ENCODE measurements at places on chromosomes 1 and 21. TPM values are rescaled to one million over a fixed set of nuclear protein-coding genes. Genes with fewer than 3 reads are reported as not detected.

PRAMEF5 gene
- not detected for total RNA-seq

HSD3B2 gene
- total RNA-seq = not detected

TAS1R1 gene
- total RNA-seq = not detected

THEM4 gene
- 16.1 TPM for total RNA-seq

SAMD13 gene
- 0.41 TPM for total RNA-seq

C1orf115 gene
- total RNA-seq = 3.9 TPM

DNA sequence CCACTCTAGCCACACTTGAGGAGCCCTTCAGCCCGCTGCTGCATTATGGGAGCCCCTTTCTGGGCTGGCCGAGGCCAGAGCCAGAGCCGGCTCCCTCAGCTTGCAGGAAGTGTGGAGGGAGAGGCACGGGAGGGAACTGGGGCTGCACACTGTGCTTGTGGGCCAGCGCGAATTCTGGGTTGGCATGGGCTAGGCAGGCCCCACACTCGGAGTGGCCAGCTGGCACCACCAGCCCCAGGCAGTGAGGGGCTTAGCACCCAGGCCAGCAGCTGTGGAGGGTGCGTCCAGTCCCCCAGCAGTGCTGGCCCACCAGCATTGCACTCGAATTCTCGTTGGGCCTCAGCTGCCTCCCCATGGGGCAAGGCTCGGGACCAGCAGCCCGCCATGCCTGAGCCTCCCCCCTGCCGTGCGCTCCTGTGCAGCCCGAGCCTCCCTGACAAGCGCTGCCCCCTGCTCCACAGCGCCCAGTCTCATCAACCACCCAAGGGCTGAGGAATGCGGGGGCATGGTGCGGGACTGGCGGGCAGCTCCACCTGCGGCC lies 785.9 kb upstream of the TPTE start:
- no peak overlapping the region for H3K4me3 ChIP-seq
- no peaks in the 10 kb centered on the region for H3K27me3 ChIP-seq
- no peaks in the 10 kb centered on the region for H3K36me3 ChIP-seq
- H3K27ac ChIP-seq = no peak overlapping the region
- H3K4me1 ChIP-seq = no peaks in the 10 kb centered on the region

DNA sequence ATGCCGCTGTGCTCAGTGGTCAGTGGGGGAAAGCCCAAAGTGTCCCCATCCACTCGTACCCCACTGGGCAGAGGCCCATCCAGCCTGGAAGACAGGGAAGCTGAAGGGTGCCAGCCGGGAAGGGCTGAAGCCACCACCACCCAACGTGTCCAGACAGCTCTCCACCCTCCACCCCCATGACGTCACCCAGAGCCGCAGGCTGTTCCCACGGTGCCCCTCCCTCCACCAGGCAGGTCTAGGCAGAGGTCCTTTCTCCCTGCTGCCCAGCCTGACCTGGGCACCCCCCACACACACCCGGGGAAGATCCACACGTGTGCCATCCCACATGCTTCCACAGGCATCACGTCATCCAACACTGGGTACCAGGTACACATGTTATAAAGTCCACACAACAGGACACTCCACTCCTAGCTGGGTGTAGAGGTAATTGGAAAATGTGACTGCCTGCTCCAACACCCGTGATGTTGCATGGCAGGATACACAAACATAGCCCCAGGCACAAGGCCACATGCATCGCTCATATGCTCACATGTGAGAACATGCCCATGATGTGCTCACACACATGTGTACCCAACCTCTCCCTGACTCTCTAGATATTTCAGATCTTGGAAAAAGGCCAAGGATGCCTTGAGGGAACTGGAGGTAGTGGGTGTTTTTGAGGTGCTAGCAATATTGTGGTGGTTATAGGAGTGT lies 5.1 kb upstream of the ARHGAP30 start:
- no peak overlapping the region for H3K27ac ChIP-seq
- H3K27me3 ChIP-seq = no peaks in the 10 kb centered on the region
- H3K4me3 ChIP-seq = no peak overlapping the region

DNA sequence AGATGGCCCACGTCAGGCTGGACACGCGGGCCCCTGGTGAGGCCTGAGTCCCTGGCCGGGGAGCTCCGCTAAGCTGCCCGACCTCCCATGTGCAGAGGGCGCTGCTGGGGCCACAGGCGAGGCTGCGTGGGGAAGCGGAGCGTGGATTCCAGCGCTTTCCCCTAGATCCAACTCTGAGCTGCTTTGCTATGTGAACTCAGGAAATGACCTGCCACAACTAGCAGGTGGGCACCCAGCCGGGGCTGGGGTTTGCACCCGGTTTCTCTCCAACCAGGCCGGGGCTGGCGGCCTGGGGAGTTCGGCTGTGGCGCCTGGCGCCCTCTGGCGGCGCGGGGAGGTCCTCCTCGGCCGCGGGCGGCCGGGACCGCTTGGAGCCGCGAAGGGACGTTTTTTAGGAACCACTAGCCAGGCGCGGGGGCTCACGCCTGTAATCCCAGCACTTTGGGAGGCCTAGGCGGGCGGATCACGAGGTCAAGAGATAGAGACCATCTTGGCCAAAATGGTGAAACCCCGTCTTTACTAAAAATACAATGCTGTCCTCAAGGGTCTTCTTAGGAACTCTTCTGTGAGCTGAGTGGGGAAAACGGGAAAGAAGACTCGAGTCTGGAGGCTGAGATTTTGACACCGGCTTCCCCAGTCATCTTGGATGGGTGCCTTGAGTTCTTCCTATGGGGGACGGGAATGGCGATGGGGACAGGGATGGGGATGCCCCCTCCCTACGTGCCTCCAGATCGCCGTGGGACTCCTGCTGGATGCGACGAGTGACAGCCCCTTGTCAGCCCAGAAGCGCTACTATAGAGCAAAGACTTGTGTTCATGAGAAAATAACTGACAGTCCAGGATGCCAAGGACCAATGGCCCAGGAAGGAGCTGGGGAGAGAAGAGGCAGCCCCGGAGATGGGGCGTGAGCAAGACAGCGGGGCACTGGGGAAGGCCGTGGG lies 12.6 kb downstream of the PYCR2 start:
- DNase-seq = peak; percentile 79
- peaks cover 12% of the 10 kb centered on the region for H3K36me3 ChIP-seq
- peaks cover 11% of the 10 kb centered on the region for H3K4me1 ChIP-seq
- H3K27me3 ChIP-seq = no peaks in the 10 kb centered on the region

DNA sequence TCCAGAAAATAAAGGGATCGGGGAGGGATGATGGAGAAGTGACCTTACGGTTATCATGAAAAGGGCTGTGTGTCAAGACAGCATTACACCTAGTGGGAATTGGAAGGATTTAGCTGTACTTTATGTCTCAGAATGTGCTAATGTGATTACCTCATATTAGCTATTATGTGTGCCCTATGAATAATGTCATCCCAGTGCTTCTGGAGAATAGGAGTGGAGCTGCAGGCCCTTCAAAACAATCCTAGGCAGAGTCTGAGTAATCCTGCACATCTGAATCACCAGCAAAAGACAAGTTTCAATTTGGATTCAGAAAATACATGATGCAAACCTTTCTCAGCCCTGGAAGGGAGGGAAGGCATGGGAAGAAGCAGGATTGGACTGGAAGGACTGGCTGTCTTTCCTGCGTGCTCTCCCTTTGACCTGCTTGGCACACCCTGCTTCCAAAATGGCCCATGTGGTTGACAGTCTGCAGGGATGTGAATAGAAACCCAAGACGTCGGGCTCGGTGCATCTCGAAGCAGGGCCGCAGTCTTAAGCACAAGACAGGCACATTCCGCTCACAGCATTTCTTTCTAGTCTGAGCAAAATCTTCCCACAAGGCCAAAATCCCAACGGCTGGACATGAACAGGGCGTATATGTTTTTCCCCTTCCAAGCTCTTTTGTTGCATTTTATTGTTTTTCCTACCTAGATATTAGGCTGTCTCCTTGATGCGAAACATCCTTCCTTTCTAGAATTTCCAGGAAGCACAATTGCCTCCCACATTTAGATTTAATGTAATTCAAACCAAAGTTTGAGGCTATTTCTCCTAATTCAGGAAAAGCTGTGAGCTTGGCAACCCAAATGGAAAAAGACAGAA lies 54.3 kb upstream of the TARBP1 start:
- peak; percentile 94 for DNase-seq
- no peaks in the 10 kb centered on the region for H3K4me1 ChIP-seq
- H3K4me3 ChIP-seq = no peak overlapping the region
- H3K36me3 ChIP-seq = no peaks in the 10 kb centered on the region

DNA sequence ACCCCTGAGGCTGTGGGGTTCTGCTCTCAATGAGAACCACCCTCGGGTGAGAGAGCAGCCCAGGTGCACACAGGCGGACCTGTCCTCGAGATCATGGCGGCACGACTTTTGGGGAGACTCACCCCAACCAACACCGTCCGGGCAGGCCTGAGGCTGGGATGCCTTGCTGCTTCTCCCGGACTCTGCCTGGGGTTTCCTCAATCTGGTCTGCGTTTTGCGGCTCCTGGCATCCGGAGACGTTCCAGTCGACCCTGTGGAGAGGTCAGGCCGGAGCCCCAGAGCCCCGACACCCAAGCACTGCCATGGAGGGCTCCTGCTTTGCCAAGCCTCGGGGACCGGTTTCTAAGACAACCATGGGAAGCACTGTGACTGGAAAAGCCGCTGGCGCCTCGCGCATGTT lies 3879.7 kb downstream of the SRGAP2C start:
- no peaks in the 10 kb centered on the region for H3K4me1 ChIP-seq
- H3K36me3 ChIP-seq = no peaks in the 10 kb centered on the region
- peak; percentile 51 for DNase-seq
- no peaks in the 10 kb centered on the region for H3K27me3 ChIP-seq

DNA sequence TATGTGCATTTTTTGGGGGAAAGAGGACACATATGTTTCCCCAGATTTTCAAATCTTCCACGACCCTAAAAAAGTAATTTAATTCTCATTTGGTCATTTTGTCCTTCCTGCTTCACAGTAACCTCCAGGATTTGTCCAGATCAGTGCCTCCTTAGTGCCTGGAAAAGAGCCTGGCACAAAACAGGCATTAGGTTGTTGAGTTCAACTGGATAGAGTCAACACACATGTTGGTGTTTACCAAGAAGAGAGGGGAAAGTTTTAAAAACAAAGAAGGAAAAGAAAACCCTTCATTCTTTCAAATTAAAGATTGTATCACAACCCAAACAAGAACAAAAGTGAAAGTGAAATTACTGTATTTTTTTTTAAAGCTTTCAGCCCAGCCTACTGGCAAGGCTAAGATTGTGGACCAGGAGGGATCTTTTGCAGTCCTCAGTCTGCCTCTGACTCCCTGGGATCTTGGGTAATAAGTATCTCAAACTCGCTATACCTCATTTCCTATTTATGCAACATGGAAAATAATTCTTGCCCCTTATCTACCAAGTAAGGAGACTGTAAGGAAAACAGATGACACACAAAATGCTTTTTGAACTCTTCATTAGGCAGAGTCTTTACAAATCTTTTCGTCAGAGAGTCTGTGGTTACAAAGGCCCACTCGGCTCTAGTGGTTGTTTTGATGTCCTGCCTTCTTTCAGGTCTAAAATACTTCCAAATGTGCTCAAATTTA lies 57.8 kb downstream of the ZNF281 start:
- H3K27me3 ChIP-seq = no peaks in the 10 kb centered on the region
- no peak for DNase-seq
- no peaks in the 10 kb centered on the region for H3K36me3 ChIP-seq

DNA sequence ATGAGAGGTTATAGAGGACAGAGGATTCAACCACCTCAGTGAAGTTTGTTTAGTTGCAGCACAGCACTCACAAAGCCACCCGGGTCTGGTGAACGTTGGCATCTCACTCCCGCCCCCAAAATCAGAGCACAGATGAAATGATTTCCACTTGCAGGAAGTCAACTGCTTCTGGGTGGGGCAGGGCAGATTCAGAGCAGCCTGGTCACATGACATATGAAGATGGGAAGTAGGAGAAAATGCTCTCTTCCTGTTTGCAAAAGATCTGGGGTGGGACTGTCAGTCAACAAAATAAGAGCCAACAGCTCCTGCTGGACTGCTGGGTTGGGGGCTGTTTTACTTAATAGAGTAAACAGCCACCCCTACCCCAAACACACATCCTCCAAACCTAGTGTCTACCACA lies 43.2 kb downstream of the LRRC71 start:
- no peaks in the 10 kb centered on the region for H3K4me1 ChIP-seq
- no peak overlapping the region for H3K27ac ChIP-seq
- no peaks in the 10 kb centered on the region for H3K27me3 ChIP-seq
- no peak for DNase-seq

DNA sequence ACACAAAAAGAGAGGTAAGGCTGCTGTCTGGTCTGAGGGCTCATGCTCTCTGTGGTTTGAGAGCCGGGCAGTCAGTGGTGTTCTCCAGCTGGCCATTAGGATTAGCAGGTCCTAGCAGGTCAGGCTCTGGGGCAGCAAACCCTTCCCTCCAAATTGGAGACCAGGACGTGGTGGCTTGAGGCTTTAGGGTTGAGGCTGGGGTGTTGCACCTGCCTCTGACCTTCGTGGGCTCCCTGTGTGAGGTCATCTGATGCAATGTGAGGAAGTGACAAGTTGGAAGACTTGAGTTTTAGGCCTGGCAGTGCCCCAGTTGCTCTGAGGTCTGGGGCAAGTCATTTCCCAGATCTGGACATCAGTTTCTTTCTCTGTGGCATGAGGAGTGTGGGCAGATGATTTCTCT lies 24.4 kb downstream of the SZRD1 start:
- no peak for DNase-seq
- peaks cover 63% of the 10 kb centered on the region for H3K4me1 ChIP-seq
- H3K27me3 ChIP-seq = no peaks in the 10 kb centered on the region

GRCh38 chr1:63663301-63663700 lies 70.1 kb downstream of the PGM1 start:
- H3K27ac ChIP-seq = no peak overlapping the region
- H3K4me3 ChIP-seq = no peak overlapping the region
- no peak for DNase-seq

DNA sequence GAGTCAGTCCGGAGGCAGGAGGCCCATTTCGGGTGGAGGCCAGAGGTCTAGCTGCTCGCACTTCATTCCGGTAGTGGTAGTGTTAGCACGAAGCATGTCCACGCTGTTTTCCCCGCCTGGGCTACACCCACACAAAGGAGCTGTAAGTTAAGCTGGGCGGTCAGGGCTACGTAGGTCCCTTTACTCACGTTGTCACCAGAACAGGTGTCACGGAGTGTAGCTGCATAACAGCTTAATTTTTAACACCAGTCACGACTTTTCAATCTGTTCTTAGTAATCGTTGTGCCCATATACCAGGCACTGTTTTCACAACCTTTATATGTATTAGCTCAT lies 15.6 kb downstream of the HLX start:
- H3K27ac ChIP-seq = peak overlapping the region; percentile 74
- H3K4me3 ChIP-seq = peak overlapping the region; percentile 48
- no peaks in the 10 kb centered on the region for H3K27me3 ChIP-seq
- H3K36me3 ChIP-seq = no peaks in the 10 kb centered on the region

DNA sequence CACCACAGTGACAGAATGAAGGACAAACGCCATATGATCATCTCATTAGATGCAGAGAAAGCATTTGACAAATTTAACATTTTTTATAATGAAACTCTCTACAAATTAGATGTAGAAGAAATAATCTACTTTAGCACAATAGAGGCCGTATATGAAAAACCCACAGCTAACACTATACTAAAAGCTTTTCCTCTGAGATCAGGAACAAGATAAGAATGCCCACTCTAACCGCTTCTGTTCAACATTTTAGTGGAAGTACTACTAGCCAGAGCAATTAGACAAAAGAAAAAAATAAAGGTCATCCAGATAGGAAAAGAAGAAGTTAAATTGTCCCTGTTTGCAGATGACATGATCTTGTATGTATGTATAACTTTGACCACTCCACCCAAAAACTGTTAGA lies 109.7 kb downstream of the SLC35F3 start:
- DNase-seq = no peak
- no peak overlapping the region for H3K4me3 ChIP-seq
- no peak overlapping the region for H3K27ac ChIP-seq
- no peaks in the 10 kb centered on the region for H3K36me3 ChIP-seq
- no peaks in the 10 kb centered on the region for H3K4me1 ChIP-seq
